ENCODE measurements at places on chromosomes 5 and 9.

- peak; percentile 32 for DNase-seq
These were observed 452.1 kb downstream of the EFNA5 start for GRCh38 chr5:107218457-107219193.

GRCh38 chr5:80105698-80106439, 70.7 kb downstream of the THBS4 start:
- no peak for DNase-seq

DNA sequence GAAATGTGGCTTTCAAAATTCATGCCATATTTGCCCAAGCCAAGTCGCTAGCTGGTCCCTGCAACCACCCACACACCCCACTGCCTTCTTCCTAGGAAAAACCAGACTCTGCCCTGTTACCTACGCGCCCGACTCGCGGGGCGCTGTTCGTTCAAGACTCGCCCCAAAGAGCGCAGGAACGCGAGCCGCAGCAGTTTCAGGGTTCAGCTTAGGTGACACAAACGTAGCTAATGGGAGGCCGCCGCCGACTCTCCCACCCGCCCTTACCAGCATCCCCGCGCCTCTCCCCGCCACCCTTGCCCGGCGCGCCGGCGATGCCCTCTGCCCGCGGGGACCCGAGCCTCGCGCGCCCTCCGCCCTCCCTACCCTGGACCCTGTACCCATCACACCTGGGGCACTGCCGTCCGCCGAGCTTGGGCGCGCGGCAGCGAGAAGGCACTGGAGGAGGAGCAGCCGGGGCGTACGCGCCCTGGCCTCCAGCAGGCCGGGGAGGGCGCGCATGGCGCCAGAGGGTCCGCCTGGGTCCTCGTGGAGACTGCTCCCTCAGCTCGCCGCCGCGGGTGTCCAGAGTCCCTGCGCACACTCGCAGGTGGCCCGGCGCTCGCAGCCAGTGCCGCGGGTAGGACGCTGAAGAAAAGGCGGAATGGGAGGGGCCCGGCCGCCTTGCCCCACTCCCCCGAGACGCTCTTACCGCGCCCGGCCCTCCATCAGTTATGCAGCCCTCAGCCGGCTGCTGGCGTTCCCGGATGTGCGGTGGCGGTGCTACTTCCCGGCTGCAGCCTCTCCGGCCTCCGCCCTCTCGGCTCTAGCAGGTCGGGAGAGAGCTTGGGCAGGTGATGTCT, at the start of gene EMB:
Gene EMB, minus strand, starts transcription at position 638 of the 842 bp plus-strand sequence. Its CDS starts 137 bp downstream, at position 501.
- DNase-seq: peak; percentile 12

GRCh38 chr5:127231118-127231517, 59.5 kb upstream of the MEGF10 start:
- DNase-seq: no peak

DNA sequence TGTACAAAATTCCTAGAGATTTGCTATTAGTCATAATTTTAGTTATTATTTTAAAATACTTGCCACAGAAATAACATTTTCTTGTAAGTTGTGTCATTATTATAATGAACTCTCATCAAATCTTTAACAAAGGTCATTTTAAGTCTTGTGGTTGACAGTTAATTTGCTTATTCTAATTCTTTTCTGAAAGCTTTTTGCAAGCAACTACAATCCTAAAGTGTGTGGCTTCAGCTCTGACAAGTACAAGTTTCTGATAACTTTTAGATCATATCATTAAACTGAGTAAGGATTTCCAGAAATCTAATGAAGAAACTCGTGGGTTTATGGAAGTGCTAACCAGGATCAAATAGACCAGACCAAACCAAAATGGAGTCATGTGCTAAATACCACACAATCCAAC, 86.4 kb downstream of the SFXN1 start:
- no peak for DNase-seq

All from GM04504 (cell line).